Fibroblast of mammary gland (primary cell): ENCODE measurements at places on chromosomes 7 and 10.

DNA sequence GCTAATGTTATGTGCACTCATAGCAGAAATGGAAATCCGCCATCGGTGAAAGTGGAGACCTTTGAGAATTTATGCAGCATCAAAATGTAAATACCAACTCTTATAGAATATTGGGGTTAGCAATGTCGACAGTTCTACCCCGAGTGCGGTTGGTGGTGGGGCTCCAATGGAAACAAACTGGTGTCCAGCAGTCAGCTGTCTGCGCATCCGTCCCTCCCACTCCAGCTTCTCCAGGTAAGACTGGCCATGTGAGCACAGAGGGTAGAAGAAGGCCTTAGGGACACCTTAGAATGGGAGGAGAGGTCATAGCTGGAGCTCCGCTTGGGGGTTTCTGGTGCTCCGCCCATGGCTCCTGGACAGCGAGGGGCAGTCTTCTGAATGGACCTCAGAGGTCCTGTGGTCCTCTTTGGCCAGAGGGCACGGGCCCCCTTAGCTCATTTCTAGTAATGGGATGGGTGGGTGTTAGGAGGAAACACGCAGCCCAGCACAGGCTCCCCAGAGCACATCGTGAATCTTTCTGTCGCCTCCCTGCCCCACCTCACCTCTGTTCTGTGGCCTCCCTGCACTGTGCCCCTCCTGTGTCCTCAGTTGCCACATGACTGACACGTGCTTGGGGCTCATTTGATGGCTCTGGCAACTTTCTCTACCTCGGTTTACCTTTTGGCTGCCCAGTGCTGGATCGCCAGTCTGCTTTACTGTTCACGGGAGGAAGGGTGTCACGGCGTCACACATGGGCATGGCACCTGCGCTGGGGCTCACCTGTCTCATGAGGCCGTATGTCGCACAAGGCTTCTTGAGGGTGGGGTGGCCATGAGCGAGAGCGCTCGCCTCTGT, 50.0 kb downstream of the MGMT start:
- DNase-seq, result no peak

- DNase-seq, result peak; percentile 33
Observed at GRCh38 chr7:131196803-131197202, 130.9 kb upstream of the MKLN1 start.

- no peak for DNase-seq
Observed at GRCh38 chr7:108114117-108114841, 15.9 kb downstream of the LAMB4 start.

GRCh38 chr7:121313793-121314676, 14.8 kb upstream of the WNT16 start:
- DNase-seq, result peak; percentile 75

DNA sequence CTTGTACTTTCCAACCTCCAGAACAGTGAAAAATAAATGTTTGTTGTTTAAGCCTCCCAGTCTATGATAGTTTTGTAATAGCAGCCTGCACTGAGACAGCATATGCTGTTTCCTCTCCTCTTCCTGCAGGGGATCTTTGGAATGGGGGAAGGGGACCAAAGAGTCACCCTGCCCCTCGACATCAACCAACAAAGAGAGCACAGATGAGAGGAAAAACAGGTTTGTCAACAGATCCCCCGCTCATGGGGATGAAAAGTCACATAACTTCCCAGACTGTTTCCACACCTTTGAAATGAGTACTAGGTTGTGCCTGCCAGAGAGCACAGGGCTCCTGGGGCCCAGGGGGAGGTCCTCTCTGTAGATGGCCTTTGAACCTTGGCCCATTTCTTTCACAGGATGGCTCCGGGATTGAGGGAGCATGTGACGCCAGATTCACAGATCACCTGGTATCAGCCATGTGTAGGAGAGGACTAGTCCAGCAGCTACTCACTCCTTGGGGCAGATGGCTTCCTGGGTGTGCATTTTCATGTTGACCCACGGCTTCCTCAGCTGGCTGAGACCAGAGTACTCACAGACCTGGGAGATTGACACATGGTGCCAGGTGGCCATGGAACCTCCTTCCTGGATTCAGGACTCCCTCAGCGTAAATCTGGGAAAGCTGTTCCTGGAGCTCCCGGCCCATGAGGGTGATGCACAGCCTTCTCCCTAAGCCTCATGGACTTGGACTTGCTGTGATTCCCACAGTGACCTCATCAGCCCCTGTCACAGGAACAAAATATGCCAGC, 125.6 kb downstream of the CXCL12 start:
- no peak for DNase-seq

GRCh38 chr7:77950548-77950947, 152.0 kb downstream of the PHTF2 start:
- no peak for DNase-seq

GRCh38 chr10:74683621-74684364, 142.6 kb upstream of the KAT6B start:
- DNase-seq, result no peak

DNA sequence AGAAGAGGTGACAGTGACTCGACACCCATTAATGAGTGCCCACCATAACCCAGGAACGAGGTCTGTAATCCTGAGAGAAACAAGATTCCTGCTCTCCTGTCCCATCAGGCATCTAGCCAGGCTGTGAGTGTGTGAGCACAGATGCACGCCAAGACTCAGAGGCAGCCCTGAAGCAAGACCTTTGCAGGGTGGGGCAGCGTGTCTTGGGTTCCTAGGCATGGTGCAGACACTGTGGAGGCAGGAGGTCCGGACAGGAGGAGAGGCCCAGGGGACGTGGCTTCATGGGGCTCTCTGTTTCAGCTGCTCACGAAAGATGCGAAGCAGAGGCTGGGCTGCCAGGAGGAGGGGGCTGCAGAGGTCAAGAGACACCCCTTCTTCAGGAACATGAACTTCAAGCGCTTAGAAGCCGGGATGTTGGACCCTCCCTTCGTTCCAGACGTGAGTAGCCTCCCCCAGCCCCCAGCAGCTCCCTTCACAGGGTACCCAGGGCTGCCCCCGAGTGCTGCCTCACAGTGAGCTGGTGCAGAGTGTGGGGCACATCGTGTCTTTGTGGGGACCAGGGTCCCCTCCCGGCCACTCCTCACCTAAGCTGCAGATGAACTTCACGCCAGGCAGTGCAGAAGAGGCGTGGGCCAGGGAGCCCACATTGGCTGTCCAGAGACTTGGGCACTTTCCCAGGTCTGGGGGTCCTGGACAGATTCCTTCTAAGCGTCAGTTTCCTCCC, 94.5 kb downstream of the RGS10 start:
- DNase-seq, result peak; percentile 28

- DNase-seq, result peak; percentile 69
Observed at GRCh38 chr7:140326116-140326928, 72.0 kb downstream of the SLC37A3 start.

DNA sequence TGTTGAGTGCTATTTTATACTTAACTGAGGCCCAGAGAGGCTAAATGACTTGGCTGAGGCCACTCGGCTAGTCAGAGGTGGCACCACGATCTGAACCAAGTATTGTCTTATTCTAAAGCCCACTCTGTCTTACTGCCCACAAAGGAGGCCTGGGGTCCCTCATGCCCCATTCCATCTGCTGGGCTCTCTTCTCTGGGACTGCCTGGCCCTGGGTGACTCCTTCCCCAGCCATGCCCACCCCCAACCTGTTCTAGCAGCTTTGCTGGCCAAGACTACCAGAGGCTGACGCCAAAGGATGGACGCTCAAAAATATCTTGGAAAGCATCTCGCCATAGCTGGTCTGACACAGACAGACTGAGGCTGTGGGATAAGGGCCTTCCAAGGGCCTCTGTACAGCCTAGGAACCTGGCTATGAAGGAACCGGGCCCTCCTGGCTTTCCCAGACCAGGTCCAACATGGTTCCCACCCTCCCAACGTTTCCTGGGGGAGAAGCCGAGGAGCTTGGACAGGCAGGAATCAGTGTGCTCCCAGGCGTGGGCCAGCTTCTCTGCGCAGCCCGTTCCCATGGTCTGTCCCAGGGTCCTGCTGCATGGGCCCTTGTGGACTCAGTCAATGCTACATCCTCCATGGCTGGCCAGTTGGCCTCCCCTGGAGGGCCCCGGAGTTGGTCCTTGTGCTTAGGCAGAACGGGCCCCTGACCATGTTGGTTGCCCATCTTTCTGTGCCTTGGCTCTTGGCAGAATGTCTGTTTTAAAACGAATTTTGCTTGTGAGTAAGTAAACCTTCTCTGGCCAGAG, 11.7 kb downstream of the HSPA12A start:
- no peak for DNase-seq

- no peak for DNase-seq
Observed at GRCh38 chr10:8499752-8500390, 445.4 kb downstream of the GATA3 start.

GRCh38 chr7:156423876-156424275, 216.7 kb upstream of the RNF32 start:
- DNase-seq, result no peak

DNA sequence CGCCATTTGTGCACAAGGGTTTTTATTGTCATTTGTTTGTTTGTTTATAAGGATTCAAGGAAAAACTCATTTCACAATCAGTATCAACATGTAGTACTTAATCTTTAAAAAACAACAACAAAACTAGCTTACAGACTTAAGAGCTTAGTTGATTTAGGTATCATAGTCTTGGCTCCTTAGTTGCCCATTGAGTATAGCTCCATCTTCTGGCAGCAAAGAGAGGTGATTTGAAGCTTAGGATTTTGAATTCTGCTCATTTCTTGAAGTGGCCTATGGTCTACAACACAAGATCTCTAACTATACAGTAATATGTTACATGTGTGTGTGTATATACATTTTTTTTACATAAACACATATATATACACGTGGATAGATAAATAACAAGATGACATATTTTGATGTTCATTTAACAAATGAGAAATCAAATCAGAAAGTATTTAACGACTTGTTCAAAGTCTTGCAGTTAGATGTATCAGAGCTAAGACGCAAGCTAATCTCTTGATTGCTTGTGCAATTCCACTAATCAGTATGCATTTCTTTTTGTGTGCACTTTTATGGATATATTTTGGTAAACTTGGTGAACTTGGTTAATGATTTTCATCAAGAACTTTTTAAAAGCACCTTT, 307.3 kb downstream of the CAMK1D start:
- DNase-seq, result peak; percentile 72

GRCh38 chr10:49000437-49001398, 61.1 kb upstream of the LRRC18 start:
- no peak for DNase-seq

GRCh38 chr7:93171606-93172226, 23.5 kb upstream of the SAMD9L start:
- peak; percentile 39 for DNase-seq

DNA sequence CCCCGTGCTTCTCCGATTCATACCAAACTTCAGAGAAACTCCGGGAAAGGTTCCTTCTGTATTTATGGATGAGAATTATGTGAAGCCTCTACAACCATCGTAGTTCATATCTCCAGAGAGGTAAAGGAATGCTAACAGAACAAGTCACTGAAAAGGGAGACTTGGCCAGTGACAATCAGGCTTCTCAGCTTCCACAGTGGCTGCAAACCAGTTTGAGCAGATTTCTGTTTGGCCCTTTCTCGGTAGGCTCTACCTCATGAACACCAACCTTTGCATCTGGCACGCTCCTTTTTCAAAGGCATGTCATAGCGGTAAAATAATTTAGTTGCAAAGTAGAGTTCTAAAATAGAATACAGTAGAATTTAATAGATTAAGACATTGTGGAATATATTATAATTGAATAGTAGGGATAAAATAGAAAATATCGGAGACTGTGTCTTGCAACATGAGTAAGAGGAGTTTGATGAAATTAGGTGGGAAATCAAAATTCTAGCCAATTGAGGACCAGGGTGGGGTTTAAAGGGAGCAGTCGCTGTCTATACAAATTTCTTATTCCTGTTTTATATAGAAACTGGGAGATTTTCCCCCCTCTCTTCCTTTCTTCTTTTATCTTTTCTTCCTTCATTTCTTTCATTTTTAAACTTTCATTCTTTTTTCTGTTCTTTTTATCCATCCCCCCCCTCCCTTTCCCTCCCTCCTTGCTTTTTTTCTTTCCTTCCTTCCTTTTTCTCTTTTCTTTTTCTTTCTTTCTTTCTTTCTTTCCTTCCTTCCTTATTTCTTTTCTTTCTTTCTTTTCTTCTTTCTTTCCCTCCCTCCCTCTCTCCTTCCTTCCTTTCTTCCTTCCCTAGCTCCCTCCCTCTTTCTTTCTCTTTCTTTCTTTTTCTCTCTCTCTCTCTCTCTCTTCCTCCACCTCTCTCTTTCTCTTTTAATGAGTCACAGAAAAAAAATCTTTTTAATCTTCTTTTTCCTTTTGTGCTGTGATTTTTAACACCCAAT, 161.5 kb upstream of the KLF6 start:
- DNase-seq, result no peak

DNA sequence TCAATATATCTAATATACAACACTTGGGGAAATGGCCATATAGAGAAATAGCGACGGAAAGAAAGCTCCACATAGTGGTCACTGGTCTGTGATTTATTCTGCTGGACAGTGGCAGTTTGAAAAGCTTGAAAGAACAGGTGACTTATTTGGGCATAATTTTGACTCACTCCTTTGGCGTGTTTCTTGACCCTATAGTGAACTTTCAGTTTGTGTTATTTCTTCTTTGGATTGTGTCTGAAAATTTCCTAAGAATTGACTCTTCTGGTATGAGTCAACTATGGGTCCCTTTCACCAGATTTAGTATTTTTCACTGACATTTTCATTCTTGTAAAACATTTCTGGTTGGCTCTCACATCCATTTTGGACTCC, 25.8 kb upstream of the IMMP2L start:
- peak; percentile 40 for DNase-seq

DNA sequence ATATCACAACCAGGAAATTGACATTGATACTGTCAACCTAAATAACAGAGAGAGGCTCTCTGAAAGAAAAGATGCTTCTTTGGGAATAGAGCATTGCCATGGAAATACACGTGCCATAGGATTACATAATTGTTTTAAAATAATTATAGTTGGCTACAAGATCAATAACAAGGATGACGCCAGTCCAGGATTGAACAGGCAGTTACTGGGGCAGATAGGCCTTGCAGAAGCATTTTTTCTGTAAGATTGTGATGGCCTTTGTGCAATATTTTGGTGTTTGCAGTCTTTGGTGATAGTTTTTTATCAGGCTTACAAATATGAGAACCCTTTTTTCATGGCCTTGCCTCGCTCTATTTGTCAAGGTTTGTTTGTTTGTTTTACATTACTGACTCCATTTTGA, 10.5 kb downstream of the ACADSB start:
- no peak for DNase-seq

DNA sequence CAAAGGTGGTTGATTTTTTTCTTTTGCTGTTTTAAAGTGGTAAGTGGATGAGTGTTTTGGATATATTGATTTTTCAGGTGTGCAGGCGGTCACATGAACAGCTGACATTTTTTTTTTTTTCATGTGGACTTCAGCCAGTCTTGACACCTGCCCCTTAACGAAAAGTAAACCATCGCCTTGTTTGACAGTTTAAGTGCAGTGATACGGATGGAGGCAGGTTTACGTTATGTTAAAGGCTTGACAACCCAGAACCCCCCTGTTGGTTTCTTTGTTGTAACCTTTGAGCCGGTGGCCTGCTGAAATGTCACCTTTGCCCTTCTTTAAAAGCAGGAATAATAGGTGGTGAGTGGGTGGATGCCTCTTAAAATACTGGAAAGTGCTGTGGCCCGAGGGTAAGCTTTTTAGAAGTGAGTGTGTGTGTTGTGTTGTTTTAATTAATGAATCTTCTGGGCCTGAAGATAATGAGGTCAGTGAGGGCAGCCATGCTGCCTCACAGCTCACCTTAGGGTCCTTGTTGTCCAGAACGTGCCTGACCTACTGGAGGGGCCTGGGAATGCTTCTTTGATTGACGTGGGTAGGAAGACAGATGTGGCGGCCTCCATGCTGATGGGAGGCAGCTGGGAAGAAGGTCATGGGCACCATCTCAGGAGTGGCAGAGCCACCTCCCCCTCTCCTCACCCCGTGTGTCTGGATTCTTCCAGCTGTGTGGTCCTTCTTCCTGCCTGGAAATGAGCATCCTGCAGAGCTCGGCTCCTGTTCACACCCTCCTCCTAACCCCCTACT, 69.8 kb downstream of the TCF7L2 start:
- DNase-seq, result no peak

- no peak for DNase-seq
Observed at GRCh38 chr10:62850646-62851045, 34.5 kb upstream of the EGR2 start.
